ENCODE measurements at places on chromosomes 13 and 19.

- DNase-seq: no peak
Observed at GRCh38 chr19:17846146-17846545, 1.6 kb downstream of the JAK3 start.

DNA sequence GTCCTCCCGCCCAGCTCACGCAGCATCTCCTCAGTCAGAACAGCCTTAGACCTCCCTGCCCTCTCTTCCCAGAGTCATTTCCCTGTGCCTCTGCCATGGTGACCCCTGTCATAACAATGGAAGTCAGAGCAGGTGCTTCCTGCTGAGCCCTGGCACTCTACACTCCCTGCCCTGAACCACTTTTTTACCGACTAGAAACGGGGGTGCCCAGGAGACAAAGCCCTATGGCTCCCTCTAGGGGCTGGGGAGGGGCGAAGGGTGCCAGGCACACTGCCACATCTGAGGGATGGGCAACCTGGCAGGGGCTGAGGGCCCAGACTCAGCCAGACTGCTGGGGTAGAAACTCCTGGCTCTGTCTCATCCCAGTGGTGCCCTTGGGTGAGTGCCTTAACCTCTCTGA lies 16.4 kb downstream of the ZNF574 start:
- peak; percentile 79 for DNase-seq

DNA sequence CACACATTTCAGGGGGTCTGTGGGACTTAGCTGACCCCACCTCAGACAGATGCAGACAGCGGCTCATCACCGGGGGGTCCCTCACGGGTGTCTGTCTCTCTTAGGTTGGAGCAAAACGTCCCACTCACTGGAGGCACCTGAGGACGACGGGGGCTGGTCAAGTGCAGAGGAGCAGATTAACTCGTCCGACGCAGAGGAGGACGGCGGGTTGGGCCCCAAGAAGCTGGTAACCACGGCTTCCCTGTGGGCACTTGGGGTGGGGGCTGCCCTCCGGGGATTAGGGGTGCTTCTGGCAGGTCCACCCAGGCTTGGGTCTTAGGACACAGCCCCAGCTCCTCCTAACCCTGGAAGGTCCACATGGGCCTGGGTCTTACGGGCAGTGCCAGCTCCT lies 11.2 kb upstream of the F7 start:
- DNase-seq: no peak

GRCh38 chr19:43997631-43998290 lies 5.0 kb upstream of the ZNF230 start:
- no peak for DNase-seq

DNA sequence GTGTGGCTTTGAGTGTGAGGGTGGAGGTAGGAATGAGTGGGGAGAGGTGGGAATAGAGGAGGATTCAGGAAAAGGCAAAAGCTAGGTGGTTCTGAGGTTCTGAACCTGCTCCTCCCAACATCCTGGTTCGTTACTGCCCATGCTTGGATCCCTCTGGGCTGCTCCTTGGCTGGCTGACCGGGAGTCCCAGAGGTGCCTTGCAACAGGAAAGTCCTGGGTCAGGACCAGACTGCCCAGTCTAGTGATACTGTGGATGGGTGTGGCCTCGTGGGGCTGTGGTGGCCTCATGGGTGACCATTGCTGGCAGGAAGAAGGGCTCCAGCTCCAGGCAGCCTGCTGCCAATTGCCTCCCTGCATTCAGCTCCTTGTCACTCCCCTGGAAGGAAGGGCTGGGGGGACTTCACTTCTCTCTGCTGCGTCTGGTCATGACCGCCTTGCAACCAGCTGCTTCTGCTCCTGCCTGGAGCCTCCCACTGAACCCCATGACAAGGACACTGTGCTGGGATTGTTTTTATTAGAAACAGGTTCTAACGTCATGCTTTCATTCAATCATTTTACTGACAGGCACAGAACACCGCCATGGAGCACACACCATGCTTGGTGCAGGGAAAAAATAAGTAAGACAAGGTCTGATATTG lies 61.5 kb upstream of the UBL3 start:
- no peak for DNase-seq

GRCh38 chr19:55225415-55225958 lies 3.1 kb downstream of the TMEM86B start:
- no peak for DNase-seq

GRCh38 chr13:112747256-112747655 lies 57.4 kb downstream of the ATP11A start:
- no peak for DNase-seq

GRCh38 chr13:43959291-43959690 lies 79.6 kb downstream of the LACC1 start:
- DNase-seq: no peak

GRCh38 chr13:98351636-98352035 lies 174.6 kb upstream of the RNF113B start:
- no peak for DNase-seq

DNA sequence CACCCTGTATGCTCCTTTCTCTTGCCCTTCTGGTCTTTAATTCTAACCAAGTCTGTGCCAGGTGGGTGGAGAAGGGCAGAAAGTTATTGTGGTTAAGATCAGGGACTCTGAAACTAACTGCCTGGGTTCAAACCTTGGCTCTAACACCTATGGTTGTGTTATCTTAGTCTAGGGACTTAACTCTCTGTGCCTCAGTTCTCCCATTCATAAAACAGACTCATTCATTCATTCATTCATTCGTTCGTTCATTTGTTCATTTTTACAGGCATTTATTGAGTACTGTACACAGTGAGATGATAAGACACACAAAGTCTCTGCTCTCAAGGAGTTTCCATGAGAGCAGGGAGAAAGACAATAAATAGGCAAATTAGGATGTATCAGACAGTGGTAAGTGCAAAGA lies 30.1 kb downstream of the SOX21 start:
- no peak for DNase-seq

- no peak for DNase-seq
Observed at GRCh38 chr13:19984430-19985218, 26.1 kb downstream of the ZMYM2 start.

DNA sequence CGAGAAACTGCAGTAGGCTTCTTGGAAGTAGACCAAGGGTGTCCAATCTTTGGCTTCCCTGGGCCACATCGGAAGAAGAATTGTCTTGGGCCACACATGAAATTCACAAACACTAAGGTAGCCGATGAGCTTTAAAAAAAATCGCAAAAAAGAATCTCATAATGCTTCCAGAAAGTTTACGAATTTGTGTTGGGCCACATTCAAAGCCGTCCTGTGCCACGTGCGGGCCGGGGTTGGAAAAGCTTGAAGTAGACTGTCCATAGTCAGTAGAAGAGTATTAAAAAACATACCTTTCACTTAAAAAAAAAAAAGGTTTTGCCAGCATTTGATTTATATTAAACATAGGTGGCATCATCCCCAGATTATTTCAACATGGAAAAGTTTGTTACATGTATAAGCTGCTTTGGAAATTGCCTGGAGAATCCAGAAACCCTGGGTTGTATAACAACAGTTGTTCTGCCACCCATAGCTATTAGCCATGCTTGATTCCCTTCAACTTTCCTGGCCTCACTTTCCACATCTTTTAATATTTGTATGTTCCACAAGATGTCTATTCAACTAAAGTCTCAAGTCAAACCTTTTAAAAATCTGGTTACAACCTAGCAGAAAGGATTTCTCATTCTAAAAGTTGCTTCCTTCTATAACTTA lies 1.0 kb downstream of the IFT88 start:
- no peak for DNase-seq

GRCh38 chr13:61779456-61779855 lies 363.8 kb upstream of the PCDH20 start:
- DNase-seq: no peak

- no peak for DNase-seq
Observed at GRCh38 chr13:71408416-71408815, 458.6 kb downstream of the DACH1 start.

- no peak for DNase-seq
Observed at GRCh38 chr19:4929186-4929585, 19.9 kb downstream of the UHRF1 start.

DNA sequence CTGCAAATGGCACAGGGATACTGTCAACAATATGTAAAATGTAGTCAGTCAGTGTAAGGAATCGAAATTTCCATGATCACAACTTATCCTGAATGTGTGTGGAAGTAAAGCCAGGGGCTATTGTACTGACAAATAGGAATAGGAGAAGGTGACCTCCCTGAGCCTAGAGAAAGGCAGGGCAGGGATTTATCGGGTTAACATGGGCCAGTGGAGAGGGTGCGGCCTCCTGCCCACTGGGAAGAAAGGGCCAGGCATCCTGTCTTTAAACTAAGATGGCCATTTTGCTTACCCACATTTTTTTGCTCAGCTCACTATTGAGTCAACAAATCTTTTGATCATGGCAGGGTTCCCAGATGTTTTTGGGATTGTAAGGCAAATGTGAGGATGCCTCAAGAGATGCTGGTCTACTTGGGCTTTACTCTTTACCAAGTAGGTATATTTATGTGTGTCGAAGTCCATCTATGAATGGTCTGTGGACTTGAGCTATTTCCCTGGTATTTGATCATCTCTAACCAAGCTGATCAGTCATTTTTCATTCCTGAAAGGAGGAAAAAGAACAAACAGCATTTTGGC lies 116.6 kb upstream of the RNF113B start:
- DNase-seq: no peak

- DNase-seq: no peak
Observed at GRCh38 chr19:2848616-2849015, 7.3 kb downstream of the ZNF555 start.

- DNase-seq: no peak
Observed at GRCh38 chr13:85808811-85809210, 9.6 kb upstream of the SLITRK6 start.

- DNase-seq: no peak
Observed at GRCh38 chr19:41774515-41774980, 19.2 kb downstream of the CEACAM6 start.

DNA sequence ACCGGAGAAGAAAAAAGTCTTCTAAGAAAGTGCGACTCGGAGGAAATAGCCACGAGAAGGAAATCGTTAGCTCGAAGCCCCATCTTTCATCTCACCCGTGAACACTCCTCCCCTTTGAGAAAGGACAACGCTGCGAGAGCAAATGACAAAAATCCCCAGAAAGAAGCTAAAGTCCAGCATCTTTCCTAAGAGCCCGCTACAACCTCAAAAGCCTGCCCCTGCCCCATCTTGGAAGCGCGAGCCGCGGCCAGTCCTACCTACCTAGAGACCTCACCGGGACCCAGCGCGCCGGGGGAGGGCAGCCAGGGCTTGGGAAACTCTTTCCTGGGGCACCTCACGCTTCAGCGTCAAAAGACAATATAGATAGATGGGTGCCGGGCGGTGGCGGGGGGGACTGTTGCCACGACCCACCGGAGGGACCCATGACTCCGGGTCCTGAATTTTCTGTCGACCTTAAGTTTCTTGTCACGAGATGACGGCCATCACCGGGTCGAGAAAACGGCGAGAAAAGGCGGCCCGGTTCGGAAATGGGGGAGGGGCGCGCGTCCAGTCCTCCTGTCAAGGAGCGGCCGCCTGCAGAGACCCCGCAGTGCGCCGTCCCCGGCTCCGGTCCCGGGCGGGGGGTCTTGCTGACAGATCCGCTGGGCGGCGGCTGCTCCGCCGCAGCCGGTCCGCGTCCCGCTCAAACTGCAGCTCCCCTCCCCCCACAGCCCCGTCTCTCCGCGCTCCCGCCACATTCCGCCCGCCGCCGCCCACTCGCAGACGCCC lies 65.9 kb downstream of the KCNRG start:
- no peak for DNase-seq

DNA sequence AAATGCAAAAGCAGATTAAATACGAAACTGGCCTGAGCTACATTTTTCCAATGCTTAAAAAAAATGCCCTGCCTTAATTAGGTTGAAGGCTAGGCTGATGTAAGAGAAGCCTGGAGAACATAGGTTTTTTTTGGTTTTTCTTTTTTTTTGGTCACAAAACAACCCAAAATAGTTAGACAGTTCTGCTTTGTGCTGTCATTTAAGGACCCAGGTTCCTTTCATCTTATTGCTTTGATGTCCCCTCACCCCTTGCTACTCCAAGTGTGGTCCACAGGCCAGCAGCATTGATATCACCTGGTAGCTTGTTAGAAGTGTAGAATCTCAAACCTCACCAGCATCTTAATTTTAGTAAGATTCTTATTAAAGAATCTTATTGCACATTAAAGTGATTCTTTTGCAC lies 14.4 kb downstream of the TDRD3 start:
- DNase-seq: no peak

Data from glomerular endothelial cell (primary cell).